ENCODE measurements at places on chromosomes 7 and 10.

GRCh38 chr7:135342887-135343286 is 109.2 kb downstream of the STRA8 start:
- no peak for DNase-seq
- H3K4me3 ChIP-seq = no peak overlapping the region
- no peaks in the 10 kb centered on the region for H3K4me1 ChIP-seq
- no peaks in the 10 kb centered on the region for H3K27me3 ChIP-seq
- H3K27ac ChIP-seq = no peak overlapping the region
- H3K36me3 ChIP-seq = no peaks in the 10 kb centered on the region

DNA sequence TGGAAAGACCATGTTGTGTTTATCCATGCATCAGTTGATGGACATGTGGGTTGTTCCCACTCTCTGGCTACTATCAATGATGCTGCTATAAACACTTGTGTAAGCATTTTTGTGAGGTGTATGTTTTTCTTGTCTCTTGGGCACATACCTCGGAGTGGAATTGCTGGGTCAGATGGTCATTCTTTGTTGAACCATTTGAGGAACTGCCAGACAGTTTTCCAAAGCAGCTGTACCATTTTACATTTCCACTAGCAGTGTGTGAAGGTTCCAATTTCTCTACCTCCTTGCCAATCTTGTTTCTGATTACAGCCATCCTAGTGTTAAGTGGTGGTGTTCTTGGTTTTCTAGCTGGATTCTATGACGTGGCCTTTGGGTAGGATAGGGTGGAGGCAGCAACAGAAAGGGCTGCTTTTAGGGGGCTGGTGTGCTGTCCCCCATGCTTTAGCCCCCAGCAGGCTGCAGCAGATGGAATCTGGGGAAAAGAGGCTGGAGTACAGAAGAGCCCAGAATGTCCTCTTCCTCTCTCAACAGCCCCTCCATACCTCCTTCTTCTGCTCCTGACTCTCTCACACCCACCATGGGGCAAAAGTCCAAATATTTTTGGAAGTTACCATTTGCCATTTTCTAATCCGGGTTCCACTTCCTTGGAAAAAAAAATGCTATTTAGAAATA is 352.7 kb downstream of the FRMD4A start:
- H3K4me1 ChIP-seq = no peaks in the 10 kb centered on the region
- H3K27ac ChIP-seq = no peak overlapping the region
- H3K4me3 ChIP-seq = no peak overlapping the region
- DNase-seq = no peak
- H3K36me3 ChIP-seq = no peaks in the 10 kb centered on the region

- H3K4me1 ChIP-seq = peaks cover 6% of the 10 kb centered on the region
- no peak for DNase-seq
- no peak overlapping the region for H3K4me3 ChIP-seq
- H3K27ac ChIP-seq = no peak overlapping the region
- peaks cover 7% of the 10 kb centered on the region for H3K36me3 ChIP-seq
- H3K27me3 ChIP-seq = no peaks in the 10 kb centered on the region
Measured at GRCh38 chr7:155181768-155182167, 111.6 kb downstream of the HTR5A start.

DNA sequence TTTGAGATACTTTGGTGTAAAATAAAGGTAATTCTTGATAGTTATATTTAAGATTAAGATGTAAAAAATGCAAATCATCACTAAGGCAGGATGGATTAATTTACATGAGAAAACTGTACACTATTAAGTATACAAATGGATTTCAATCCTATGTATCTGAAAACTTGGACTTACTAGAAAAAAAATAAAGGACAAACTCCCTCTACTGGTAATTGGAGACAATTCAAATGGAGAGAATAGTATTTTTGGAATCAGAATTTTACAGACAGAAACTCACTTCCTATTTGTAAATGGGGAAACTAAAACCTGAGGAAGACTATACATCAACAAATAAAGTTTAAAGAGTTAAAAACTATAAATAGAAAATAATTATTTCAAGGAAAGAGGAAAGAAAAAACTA is 62.6 kb downstream of the CUL2 start:
- H3K4me3 ChIP-seq = no peak overlapping the region
- H3K36me3 ChIP-seq = peaks cover 71% of the 10 kb centered on the region
- DNase-seq = no peak
- no peak overlapping the region for H3K27ac ChIP-seq

GRCh38 chr7:91240376-91240941 is 23.8 kb upstream of the FZD1 start:
- H3K27ac ChIP-seq = no peak overlapping the region
- no peak overlapping the region for H3K4me3 ChIP-seq
- no peak for DNase-seq
- no peaks in the 10 kb centered on the region for H3K4me1 ChIP-seq
- peaks cover 6% of the 10 kb centered on the region for H3K27me3 ChIP-seq

DNA sequence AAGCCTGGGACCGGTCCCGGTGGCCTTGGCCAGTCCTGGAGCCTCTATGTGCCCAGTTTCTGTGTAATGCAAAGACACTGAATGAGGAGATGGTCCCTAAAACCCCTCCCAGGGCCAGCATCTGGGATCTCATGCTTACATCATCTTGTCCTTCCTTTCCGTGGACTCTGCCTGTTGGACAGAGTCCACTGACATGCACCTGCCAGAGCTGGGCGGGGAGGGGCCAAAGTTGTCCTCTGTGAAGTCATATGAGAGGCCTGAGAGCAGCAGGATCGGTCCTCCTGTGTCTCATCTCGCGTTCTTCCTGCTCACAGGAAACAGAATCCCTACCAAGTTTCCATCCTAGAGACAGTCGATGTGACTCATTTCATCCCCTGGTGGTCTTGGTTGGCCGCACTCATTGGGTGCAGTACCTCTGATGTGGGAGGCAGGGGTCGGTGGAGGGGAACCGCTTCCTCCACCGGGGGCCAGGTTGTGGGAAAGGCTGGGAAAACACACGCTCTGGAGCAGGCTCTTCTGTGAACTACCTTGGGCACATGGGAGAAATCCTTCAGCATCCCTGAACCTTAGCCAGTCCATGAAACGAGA is 389.6 kb upstream of the PODXL start:
- H3K36me3 ChIP-seq = no peaks in the 10 kb centered on the region
- H3K27me3 ChIP-seq = peaks cover 29% of the 10 kb centered on the region
- no peak overlapping the region for H3K27ac ChIP-seq
- no peaks in the 10 kb centered on the region for H3K4me1 ChIP-seq
- DNase-seq = no peak
- H3K4me3 ChIP-seq = no peak overlapping the region
